ENCODE measurements at places on chromosomes 3 and 15. TPM values are rescaled to one million over a fixed set of nuclear protein-coding genes. Genes with fewer than 3 reads are reported as not detected.

DNA sequence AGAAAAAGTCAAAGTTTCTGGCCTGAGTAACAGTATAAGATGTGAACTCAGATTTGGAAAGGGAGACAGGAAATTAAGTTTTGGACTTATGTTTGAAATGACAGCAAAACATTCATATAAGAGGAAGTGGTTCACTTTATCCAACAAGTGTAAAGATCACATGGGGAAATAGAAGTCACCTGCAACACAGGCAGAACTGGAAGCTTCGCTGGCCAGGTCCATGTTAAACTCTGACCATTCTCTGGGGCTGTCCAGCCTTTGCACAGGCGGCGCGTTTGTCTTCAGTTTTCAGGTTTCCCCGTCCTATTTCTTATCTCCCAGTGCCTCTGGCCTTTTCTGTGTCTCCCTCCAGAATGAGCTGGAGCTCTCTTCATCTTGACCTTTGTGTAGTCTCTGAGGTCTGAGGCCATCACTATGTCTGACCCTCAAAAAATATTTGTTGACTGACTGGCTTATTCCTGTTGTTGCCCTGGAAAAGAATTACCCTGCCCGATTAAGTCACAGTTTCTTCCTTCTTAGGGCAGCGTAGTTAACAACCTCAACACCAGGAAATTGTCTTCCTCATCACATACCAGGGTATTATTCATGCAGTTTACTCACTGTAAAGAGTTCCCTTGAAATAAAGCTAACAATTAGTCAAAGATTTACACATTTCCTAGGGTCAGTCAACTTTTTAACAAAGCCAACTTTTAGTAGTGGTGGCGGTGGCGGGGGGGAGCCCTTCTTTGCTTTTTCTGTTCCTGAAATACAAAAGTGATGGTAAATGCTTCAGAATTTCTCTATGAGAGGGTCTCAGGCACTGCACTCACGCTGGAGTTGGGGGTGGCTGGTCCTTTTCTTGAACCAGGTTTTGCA, 959 bp upstream of the RASA2 start:
- DNase-seq, result no peak

GRCh38 chr3:185089751-185090150, 63.1 kb downstream of the C3orf70 start:
- DNase-seq, result no peak

- DNase-seq, result no peak
These were observed 174.5 kb downstream of the FNDC3B start for GRCh38 chr3:172213904-172214303.

DNA sequence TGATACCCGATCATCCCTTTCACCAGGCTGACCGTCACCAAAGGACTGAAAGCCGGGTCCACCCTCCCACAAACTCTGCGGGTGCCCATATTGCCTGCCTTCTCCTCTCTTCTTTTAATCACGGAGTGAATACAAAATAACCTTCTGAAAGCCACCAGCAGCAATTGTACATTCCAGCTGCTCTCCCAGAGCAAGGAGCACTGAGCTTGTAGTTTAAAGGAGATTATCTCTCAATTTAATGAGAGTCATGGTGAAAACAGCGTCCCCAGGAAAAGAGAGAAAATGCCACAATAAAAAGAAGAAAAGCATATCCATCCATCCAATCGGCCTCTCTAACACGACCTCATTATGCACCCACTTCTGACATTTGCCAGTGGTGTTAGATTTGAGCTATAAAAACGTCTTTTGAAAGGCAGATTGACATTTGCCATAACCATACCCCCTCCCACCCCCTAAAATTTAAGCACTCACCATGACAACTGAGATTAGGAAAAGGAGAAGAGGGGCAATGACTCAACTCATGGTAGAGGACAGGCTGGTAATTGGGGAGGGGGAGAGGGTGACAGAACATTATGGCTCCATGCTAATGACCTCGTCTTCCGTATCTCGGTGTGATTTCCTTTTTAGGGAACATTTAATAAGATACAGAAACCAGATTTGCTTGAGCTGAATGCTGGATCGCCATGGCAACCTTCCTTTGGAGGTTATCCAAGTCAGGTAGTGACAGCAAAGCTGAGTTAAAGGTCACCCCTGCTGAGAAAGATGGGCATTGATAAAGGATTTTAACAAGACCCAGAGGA, 106.2 kb downstream of the ST8SIA2 start:
- no peak for DNase-seq

- DNase-seq, result no peak
These were observed 1.4 kb downstream of the CD200R1 start for GRCh38 chr3:112973325-112974177.

- DNase-seq, result no peak
These were observed 315.7 kb upstream of the SLCO3A1 start for GRCh38 chr15:91537856-91538255.

DNA sequence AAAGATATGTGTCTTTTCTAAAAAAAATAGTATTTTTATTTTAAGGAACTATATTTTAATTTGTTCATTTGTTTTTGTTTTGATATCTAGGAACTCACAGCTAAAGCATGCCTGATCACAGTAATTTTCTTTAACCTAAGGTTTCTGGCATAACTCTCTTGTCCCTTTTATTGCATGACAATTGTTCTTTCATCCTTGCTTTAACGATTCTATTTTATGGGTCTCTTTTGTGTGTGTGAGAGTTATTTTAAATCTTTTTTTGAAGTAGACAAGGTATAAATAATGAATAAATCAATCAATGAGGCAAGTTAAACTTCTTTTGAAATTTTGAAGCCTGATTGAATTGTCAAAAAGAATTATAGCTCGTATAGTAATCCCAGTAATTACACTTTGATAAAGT, 747.8 kb upstream of the GOLIM4 start:
- DNase-seq, result no peak

DNA sequence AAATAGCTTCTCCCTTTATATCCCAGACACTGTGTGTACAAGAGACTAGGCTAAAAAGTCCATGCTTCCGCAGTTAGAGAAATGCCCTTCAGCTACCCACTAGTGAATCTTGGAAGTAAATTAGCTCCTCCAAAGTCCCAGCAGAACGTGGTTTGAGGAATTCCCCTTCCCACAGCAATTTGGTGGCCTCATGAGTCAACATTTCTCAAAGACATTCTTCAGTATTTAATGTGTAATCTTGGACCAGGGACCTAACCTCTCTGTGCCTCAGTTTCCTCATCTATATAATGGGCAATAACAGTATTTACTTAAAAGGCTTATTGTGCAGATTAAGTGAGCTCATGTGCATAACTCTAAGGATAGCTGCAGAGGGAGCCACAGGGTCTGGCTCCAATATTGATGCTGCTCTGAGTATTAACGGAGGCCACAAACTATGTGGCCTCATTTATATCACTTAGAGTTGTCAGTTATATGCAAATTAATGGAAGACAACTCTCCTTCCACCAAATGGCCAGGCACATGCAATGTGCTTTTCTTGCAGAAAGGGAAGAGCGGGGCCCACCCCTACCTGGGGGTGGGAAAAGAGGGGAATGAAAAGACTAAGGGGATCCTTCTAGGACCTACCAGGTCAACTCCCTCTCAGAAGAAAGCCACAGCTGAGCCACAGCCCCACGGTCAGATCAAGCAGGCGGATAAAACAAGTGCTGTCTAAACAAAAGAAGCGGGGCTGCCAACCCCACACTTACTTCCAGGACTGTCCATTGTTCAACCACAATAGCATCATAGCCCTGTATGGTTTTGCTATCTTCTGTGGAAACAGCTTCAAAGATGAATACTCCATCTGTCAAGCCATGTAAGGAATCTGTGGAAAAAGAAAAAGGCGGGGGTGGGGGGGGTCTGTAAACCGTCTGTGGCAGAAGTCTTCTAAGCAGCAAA, 92.4 kb downstream of the OXNAD1 start:
- no peak for DNase-seq

DNA sequence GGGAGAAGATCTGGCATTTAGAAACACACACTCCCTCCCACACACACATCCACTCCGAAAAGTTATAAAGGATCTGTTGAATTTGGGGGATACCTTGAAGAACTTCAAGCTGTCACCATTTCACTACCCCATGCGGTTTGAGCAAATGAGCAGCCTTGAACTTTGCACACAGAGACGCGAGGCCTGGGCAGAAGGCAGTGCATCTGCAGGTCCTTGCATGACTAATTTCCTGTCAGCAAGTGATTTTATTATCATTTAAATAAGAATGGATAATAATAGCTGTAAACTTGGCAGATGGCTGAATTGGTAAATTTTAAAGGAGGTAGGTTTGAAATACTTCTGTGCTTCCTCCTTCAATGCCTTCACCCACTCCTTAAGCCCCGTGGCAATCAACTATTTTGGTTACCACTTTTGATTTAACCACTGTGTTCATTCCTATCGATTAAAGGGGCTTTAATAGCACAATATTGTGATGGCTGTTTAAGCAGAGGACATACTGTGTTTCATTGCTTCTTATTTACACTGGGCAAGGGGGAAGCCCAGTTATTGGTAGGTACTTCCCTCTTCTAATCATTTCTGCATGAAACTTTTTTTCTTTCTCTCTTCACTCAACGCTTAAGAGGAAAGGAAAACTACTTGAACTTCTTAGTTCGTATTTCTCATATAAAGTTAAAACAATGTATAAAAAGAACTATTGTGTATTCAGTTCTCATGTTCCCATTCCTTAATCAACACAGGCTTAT, 108.1 kb downstream of the ROBO2 start:
- DNase-seq, result no peak

DNA sequence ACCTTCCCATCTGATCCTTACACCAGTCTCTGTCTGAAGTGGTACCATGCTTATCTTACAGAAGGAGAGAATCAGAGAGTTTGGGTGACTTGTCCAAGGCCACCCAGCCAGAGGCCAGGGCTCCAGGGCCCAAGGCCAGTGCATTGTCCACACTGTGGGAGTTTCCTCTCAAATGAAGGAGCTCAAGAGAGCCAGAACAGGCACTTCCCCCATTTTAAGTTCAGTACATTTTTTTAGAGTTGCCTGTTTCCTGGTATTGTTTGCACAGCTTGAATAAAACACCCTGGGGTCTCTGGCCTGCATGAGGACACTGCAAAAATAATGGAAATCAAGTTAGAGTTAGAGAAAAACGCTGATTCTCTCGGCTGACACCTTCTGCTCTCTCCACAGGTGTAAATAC, 284.0 kb downstream of the SQOR start:
- DNase-seq, result no peak

DNA sequence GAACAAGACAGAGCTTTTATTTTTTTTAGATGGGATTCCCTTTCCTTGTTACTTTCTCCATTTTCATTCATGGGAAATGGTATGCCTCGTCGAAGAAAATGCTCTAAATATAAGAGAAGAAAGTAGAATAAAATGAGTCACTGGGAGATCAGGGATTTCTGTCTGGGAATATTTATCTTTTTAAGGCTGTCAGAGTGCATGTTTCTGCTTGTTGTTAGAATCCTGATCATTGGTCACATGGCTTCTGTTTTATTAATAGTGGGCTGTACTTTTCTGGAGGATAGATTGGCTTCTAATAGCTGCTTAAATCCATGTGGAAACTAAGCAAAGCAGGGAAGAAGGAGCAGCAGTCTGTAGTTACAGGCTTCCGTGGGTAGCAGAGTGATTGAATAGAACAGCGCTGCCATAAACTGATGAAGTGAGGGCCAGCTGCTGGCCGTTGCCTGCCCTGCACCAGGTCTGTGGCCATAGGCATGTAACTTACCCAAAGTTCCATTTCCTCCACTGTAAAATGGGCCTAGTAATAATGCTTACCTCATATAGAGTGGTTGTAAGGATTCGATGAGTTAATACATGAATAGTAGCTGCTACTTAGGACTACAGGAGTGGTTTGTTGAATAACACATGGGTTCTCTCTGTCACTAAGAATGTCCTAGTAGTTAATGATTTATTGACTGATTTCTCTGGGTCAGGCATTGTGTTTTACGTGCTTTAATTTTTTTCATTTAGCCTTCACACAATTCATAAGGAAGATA, 289.9 kb downstream of the SATB1 start:
- DNase-seq, result no peak

DNA sequence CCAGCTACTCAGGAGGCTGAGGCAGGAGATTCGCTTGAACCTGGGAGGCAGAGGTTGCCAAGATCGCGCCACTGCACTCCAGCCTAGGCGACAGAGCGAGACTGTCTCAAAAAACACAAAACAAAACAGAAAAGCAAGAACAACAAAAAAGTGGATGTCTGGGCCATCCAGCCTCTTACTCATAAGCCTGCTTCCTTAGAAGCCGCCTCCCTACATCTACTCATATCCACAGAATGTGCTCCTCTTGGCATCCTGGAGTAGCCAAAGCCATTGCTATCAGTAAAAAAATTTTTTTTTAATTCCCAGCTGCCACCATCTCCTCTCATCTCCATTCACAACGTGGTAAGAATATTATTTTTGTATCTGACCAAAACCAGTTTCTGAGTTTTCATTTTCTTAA, 10.8 kb downstream of the ZSCAN2 start:
- no peak for DNase-seq

DNA sequence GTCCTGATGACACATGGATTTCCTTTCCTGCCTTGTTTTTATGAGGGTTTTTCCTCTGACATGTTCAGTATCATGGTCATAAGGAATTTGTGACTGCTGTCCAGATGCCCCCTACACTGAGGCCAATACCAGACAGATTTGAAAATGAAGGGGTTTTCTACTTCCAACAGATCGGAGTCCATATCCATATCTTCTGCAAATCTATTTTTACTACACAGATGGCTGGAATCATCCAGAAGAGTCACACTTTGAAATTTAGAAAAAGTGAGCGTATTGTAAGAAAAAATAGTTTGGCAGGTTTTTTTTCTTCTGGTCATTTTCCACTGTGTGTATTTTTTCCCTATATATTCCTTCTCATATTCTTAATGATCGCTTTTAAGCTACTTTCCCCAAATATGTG, 197.5 kb upstream of the LRRC3B start:
- DNase-seq, result no peak

- DNase-seq, result no peak
These were observed 233.3 kb upstream of the NR2E3 start for GRCh38 chr15:71577071-71577470.

- no peak for DNase-seq
These were observed 600.2 kb upstream of the GRM7 start for GRCh38 chr3:6260551-6261191.

GRCh38 chr3:71489315-71489761, 94.2 kb downstream of the FOXP1 start:
- DNase-seq, result no peak

Gene VEPH1
- total RNA-seq, result 2.7 TPM

Gene KNG1
- 0.43 TPM for total RNA-seq

Gene DOCK3
- total RNA-seq, result 11.7 TPM

Gene EHD4
- 9.4 TPM for total RNA-seq

Gene INSYN1
- total RNA-seq, result 8.9 TPM

Data from testis (tissue), 5 donors.